ENCODE measurements at places on chromosomes 2 and 18.

DNA sequence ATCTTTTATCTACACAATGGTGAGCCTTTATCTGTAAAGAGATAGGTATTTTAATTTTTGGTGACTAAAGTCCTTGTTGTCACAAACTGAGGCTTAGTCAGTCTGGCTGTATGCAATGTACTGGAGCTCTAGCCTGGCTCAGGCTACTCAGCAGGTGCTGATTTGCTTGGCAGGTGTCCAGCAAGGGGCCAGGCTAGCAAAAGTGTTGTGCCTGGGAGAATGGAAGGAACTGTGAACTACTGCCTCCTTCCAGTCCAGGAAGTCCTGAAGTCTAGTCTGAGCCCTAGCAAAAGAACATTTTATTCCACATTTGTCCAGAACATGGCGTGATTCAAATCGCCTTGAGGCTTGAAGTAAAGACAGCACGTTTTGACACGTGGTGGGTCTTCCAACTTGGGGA lies 260.5 kb downstream of the CCDC85A start:
- DNase-seq = no peak

DNA sequence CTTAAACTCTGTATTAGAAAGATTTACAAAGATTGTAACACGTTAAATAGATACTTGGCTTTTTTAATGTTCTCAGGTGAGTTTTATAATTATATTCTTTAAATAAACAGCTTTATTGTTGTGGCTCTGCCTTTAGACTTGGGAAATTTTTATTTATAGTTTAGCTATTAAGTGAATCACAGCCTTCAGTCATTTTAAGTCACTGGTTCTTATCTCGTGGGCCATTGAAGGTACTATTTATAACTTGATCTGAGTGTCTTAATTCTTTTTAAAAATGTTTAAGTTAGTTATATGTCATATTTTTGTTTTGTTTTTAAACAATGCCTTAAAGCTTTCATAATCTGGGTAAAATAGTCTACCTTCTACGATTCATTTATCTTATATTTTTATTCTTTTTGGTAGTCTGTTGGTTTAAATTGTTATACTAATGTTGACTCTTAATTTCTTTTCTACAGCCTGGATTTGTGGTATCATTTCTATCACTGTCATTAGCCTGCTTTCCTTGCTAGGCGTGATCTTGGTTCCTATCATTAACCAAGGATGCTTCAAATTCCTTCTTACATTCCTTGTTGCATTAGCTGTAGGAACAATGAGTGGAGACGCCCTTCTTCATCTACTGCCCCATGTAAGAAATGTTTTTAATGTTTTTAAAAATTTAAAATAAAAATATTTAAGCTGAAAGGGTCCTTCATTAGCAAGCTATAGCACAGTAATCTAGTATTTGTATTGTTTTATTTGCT lies 49.3 kb downstream of the SLC39A10 start:
- DNase-seq = no peak

- no peak for DNase-seq
Observed at GRCh38 chr2:148602885-148603561, 41.5 kb upstream of the EPC2 start.

- DNase-seq = no peak
Observed at GRCh38 chr2:88563129-88563528, 64.1 kb downstream of the EIF2AK3 start.

DNA sequence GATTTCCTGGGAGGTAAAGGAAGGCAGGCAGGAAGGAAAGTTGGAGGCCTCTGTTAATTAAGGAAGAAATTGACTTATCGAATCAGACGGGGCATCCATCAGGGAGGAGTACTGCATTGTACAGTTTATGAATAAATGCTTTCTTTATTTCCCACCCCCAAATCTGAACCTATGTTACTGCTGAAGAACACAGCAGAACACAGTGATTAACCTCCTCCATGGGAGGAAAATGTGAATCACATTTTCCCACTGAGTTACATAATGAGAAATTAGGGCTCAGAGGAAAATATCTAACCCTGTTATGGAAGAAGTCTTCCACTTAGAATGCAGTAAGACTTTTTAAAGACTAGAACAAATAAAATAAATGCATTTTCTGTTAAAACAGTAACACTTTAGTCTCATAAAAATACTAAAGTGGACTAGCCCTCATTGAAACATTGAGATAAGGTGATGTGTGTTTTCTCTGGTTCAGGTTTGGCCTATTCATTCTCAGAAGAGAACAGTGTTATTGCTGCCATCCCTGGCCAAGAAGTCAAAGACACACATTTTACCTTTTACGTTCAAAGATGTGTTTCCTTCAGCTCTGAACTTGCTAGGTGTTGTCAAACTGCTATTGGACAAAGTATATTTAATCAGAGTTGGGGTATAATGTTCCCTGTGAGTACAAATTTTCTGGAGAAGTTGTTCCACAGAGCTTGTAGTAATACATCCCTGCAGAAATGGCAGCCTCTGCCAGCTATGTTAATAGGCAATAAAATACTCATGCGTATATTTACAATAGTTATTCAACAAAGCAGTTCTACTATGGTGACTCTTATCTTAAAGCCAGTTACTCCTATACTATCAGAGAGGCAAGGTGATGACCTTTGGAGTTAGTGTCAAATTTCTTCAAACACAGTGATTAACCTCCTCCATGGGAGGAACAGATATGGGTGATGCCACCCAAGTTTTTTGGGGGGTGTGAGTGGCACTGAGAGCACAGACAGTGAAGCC lies 11.1 kb downstream of the DNAH6 start:
- DNase-seq = no peak

All from activated gamma-delta T cell treated with Interleukin-2 at 50 U/mL for 16 hours (primary cell).